ENCODE measurements at places on chromosomes 7 and 10.
A peak's percentile ranks its signal among the peaks of the same experiment; 100 is the strongest.

DNA sequence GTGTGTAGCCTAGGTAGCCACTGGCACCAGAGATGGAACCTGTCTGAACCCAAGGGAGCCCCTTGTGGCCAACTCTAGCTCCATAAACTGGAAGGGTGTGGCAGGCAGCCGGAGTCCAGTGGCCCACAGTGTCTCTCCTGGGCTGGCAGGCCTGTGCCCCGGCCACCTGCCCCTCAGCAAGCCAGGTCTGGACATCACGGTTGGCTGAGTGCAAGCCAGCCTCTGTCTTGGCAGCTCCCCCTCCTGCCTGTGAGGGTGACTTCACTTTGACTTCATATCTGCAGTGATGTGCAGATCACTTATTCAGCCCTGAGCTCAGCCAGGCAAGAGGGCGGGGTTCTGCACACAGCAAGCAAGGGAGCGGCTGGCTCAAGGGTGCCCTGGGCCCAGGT is 1.3 kb upstream of the RET start:
- peak; percentile 60 for DNase-seq

GRCh38 chr10:1412531-1413189 is 324.7 kb downstream of the ADARB2 start:
- DNase-seq, result no peak

DNA sequence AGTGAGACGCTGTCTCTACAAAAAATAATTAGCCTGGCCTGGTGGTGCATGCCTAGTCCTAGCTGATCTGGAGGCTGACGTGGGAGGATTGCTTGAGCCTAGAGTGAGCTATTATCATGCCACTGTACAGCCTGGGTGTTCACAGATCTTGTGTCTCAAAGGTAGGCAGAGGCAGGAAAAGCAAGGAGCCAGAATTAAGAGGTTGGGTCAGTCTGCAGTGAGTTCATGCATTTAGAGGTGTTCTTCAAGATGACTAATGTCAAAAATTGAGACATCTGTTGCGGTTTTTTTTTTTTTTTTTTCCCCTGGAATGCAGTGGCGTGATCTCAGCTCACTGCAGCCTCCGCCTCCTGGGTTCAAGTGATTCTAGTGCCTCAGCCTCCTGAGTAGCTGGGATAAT is 5.4 kb downstream of the PPIA start:
- no peak for DNase-seq

- no peak for DNase-seq
These were observed 185.2 kb upstream of the ITGB1 start for GRCh38 chr10:33143160-33143728.

Data from GM19239 (cell line).